Stimulated activated CD8-positive, alpha-beta memory T cell treated with anti-CD3 and anti-CD28 coated beads, Interleukin-15, amount 100 ng/mL, for 48 hours (primary cell): ENCODE measurements at places on chromosomes 12 and 14.

DNA sequence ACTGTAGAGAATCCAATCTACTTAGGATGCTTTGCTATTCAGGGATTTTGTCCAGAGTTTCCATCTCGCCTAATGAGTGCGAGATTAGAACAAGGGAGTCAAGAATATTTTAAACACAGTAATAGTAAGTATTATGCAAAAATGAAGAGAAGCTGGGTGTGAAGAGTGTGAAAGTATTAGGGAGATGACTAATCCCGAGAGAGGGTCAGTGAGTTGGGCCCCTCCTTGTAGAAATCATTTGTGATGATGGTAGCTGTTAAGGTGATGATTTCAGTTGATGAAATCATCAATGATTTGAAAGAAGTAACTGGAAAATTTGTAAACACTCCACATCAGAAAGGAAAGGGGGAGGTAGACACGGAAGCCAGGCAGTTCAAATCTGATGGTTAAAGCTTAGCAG is 478.9 kb upstream of the MGAT4C start:
- no peak for DNase-seq

- DNase-seq: no peak
Observed at GRCh38 chr12:30251546-30251945, 444.1 kb downstream of the IPO8 start.

DNA sequence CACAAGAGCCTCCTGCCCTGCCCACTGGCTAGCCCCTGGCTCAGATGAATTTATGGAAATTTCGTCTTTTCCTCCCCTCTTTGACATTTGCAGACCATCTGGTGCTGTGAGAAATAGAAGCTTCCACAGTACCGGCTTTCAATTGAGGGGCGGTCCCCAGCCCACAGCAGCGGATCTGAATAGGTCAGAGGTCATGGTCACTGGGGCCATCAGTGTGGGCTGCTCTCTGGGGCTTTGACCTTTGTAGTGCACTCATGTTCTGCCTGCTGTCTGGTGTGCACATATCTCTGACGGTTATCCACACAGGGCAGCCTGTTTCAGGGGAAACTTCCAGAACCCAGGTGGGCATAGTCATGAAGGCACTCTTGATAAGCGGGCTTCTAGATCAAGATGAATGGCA is 2.5 kb upstream of the RFLNA start:
- DNase-seq: no peak

- no peak for DNase-seq
Observed at GRCh38 chr12:65327207-65328076, 49.0 kb downstream of the MSRB3 start.

DNA sequence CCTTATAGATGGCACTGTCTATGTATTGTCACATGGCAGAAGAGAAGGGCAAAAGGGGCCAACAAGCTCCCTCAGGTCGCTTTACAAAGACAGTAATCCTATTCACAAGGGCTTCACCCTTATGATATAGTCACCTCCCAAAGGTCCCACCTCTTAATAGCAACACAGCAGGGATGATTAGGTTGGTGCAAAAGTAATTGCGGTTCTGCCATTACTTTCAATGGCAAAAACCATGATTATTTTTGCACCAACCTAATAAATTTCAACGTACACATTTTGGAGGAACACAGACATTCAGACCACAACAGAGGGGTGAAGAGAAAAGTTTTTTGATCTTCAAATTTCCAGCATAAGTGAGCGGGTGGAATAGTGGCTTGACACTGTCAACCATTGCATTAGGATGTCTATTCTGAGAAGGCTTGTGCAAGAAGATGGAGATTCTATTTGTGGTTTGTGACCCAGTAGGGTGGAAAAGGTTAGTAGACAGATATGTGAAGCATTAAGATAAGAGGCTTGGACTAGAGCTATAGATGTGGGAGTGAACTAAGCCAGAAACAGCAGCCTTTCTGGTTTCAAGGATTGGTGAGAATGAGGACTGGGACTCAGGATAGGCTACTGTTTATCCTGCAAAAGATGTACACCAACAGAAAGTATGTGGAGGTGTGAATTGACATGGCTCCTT is 75.5 kb upstream of the CPSF6 start:
- no peak for DNase-seq
